ENCODE measurements at places on chromosomes 1 and 21.
A peak's percentile ranks its signal among the peaks of the same experiment; 100 is the strongest.

DNA sequence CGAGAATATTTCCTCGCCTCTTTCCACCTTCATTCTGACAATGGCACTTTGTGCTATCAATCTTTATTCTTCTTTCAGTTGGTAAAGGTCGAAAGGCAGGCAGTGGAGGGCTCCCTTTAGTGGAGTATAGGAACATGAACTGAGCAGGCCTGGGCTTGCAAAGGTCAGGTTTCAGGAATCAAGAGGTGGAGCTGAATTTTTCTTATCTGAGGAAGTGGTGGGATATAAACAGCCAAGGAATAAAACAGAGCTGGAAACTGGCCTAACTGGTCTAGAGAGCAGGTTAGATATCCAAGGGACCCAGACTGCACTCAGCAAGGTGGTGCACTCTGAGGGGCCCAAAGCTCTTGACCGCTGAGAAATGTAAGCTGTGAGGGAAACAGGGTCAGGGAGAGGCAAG lies 99.1 kb downstream of the PLA2G4A start:
- no peak for DNase-seq

GRCh38 chr1:246447501-246447900 lies 59.6 kb downstream of the SMYD3 start:
- no peak for DNase-seq

- no peak for DNase-seq
Observed at GRCh38 chr1:153190373-153190772, 12.9 kb upstream of the LELP1 start.

GRCh38 chr1:175209493-175209921 lies 16.9 kb upstream of the KIAA0040 start:
- DNase-seq = no peak

- peak; percentile 49 for DNase-seq
Observed at GRCh38 chr1:35929730-35930592, 944 bp upstream of the AGO3 start.

DNA sequence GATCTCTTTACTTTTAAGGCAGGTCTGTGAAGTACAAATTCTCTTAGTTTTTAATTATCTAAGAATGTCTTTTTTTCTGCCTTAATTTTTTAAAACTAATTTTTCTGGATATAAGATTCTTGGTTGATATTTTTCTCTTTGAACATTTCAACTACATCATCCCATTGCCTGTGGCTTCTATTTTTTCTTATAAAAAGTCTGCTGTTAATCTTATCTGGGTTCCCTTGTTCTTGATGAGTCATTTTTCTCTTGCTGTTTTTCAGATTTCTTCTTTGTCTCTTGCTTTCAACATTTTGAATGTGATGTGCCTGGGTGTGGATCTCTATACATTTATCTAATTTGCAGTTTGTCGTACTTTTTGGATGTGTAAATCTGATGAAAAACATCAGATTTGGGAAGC lies 525.2 kb upstream of the PBX1 start:
- DNase-seq = no peak

DNA sequence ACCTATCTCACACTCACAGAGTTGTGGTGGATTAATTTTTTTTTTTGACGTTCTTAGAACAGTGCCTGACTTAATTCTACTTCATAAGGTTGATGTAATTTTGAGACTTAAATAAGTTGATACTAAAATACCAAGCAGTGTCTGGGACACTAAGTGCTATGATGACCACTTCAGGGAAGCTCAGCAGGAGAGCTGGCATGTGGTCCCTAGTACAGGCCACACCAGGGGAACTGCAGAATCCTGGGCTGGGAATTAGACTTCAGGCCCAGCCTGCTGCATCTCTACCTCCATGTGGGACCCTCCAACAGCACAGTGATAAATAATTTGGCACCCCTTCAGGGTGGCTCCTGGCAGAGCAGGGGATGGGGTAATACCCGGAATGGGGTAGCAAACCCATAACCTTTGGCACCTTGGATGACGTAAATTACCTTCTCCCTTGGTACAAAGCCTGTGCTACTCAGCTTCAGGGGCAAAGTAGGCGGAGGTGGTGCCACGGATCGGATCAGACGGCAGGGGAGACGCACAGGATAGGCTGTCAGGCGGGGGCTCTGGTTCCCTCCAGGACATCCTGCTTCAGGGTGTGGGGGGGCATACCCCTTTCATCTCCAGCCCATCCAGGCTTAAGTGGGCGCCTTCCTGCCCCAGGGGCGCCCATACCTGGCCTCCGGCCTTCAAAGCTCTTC lies 4.8 kb downstream of the MFSD2A start:
- DNase-seq = no peak

- no peak for DNase-seq
Observed at GRCh38 chr1:7703321-7704213, 67.5 kb upstream of the VAMP3 start.

DNA sequence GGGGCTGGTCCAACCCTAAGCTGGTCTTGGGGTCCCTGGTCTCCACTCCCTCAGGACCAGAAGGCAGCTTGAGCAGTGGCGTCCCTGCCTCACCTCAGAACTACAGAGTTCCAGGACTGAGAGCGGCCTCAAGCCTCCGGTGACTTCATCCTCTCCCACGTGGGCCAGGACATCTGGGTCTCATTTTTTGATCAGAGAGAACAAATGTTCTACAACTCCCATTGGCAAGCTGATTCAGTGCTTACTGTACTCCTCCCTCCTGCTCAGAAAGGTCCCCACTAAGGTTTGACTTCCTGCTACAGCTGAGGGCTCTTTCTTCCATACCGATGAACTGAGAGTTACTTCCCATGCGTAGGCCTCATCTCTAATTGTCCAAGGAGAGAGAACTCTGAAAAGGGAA lies 78.5 kb downstream of the PLXNA2 start:
- DNase-seq = peak; percentile 33

- no peak for DNase-seq
Observed at GRCh38 chr1:30445449-30445848, 277.9 kb downstream of the MATN1 start.

- no peak for DNase-seq
Observed at GRCh38 chr1:214086945-214087344, 99.2 kb downstream of the PROX1 start.

GRCh38 chr1:63413394-63413793 lies 46.0 kb downstream of the ALG6 start:
- no peak for DNase-seq

GRCh38 chr1:184953600-184954219 lies 20.6 kb downstream of the NIBAN1 start:
- DNase-seq = no peak

DNA sequence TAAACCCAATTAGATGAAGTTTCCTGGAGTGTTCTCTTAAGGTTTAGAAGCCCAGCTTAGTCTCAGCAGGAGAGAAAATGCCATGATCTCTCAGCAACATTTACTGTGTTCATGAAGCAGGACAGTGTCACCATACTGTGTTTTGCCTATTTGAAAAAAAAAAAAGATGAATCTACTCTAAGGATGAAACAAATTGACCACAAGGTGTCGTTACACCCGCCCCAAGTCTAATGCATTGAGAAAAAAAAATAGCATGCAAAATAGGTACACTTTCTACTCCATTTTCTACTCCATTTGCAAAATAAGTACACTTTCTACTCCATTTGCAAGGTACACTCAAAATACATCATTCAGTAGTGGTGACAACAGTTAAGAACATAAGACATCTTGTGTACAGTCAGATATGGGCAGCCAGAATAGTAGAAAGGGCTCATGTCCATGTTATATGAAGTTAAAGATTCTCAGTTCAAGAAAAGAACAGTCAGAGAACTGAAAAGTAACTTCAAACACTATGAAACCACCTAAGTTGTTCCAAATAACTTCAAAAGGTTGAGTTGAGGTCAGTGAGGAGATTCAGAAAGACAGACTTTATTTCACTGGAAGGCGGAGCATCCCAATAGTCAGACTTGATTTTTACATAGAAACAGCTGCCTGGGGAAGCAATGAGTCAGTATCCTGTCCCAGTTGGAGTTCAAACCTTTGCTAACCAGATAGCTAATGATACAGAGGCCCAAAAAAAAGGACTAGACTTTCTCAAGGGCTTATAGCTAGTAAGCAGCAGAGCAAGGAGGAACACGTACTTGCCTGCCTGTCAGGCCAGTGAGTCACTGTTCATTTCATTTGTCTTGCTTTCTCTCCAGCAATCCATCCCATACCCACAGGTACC lies 13.3 kb downstream of the PLPPR5 start:
- no peak for DNase-seq

DNA sequence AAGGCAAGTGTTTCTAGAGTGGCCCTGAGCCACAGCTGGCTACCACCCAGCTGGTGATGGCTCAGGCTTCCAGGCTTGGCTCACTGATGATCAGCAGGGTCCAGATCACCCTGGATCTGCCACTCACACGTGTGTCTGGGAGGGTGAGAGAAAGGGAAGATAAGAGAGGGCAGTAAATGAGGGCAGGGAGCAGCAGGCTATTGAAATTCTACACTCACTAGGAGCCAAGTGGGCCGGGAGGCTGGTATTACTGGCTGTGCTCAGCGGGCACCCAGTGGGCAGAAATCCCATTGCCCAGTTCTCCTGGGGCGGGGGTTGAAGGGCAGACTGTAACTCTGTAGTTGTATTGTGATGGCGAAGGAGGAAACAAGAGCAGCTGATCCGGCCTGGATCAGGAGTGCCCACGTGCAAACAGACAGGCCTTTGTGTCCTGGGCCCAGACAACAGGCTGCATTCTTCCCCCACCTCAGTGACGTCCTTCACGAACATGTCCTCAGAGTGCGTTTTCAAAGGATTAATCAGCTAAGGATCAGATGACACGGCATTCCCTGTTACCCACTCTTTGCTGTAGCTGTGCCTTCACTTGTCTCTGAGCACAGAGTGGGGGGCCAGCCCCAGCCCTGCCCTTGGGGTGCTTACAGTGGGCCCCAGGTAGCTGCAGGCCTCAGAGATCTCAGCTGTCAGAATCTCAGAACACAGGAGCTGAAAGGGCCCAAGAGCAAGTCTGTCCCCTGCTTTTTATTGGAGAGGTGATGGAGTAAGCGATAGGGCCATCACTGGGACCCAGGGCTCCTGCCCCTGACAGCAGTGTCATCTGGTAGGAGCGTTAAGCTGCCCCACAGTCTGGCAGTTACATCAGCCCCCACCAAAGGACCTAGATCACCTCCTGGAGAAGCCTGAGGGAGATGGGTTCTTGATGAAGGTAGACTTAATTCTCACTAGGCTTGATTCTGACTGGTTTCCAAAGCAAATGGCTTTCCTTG lies 60.5 kb downstream of the ATP1A1 start:
- peak; percentile 96 for DNase-seq

DNA sequence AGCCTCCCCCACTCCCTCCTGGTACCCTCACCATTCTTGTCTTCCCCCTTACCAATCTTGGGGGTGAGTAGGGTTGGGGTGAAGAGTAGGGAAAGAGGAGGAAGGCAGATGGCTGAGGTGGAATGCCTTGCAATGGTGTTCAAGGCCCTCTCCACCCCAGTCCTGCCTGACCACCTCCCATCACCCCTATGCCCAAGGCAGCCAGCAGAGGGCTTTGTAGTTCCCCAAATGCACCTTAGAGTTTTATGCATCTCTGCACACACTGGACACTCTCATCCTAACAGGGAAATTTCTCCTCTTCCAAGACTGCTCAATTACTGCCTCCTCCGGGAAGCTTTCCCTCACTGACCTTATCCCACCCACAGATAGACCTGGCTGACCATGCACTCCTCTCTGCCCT lies 15.4 kb downstream of the KIF17 start:
- no peak for DNase-seq

DNA sequence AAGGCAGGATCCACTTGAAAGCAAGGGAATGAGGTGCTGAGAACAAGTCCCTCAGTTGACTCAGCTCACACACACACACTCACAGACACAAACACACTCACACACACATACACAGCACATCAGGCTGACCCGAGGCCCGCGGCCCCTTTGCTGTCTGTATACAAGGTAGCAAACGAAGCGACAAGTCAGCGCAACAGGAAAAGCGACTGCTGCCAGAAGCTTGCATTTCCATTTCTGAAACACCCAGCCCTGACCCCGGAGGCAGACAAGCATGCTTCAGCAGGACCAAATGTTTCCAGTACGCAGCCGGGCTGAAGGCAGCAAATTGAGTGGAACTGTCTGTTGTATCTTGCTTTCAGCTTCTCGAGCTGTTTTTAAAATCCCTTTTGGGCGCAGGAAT lies 501.6 kb downstream of the NPHP4 start:
- no peak for DNase-seq

DNA sequence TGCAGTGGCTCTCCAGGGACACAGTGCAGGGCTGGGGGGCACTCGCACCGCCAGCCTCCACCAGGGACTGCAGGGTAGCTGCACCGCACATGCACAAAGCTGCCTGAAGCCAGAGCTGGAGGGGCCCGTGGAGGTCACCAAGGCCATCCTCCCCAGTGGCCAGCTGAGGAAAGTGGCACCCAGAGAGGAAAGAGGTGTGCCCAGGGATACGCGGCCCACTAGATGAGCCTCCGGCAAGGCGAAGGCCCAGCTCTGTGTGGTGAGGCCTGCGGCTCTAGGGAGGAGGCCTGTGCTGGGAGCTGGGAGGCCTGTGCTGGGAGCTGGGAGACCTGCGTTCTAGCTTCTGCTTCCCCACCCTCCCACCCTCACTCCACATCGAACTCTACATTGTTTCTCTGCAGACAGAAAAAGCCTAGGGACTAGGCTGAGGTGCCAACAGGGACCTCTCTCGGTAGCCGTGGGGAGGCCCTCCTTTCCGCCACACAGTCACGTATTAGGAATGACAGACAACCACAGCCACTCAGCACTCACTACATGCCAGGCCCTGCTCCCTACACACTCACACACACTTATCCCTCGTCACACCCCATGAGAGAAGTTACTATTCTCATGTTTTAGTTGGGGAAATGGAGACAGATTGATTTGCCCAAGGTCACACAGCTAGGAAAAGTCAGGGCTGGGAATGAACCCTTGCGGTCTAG lies 921 bp upstream of the ASCL5 start:
- no peak for DNase-seq

DNA sequence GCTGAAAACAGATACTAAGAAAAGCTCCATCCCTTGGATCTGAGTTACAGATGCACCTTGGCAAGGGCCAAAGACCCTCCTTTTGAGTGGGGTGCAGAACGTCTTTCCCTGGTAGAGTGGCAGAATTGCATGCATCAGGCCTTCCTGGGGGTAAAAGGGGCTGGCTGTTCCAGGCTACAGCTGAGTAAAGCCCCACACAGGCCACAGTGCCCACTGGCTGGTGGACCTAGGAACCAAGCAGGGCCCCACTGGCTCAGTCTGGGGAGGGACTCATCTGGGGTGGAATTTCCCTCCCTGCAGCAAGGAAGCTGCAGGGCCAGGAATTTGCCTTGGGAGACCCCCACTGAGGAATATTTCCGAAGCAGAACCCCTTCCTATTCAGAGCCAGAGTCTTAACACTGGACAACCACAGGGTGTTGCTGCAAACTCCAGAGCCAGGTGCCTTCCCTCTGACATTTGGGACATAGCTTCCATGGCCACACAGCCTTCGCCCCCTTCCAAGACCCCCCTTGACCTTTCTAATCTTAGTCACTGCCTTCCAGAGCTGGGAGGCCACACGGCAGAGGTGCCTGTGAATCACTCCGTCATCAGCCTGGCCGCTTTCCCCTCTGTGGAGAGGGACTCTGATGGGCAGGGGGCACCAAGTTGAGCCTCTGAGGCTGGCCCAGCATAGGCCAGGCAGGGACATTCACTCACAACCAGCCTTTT lies 52.5 kb downstream of the LACTBL1 start:
- DNase-seq = no peak
